ENCODE measurements at places on chromosomes 6 and 20. TPM values are rescaled to one million over a fixed set of nuclear protein-coding genes. Genes with fewer than 3 reads are reported as not detected.

- DNase-seq: no peak
These were observed 129.7 kb upstream of the FAM184A start for GRCh38 chr6:119207971-119208725.

The PCK1 gene
- total RNA-seq: not detected

The LAMA4 gene
- total RNA-seq: 91.2 TPM

- DNase-seq: no peak
These were observed 178.7 kb downstream of the TBXT start for GRCh38 chr6:165988757-165989456.

- DNase-seq: peak; percentile 78
These were observed 410 bp downstream of the SYNE1 start for GRCh38 chr6:152636609-152637295.

GRCh38 chr20:53662595-53662994 lies 69.0 kb upstream of the ZNF217 start:
- DNase-seq: no peak

DNA sequence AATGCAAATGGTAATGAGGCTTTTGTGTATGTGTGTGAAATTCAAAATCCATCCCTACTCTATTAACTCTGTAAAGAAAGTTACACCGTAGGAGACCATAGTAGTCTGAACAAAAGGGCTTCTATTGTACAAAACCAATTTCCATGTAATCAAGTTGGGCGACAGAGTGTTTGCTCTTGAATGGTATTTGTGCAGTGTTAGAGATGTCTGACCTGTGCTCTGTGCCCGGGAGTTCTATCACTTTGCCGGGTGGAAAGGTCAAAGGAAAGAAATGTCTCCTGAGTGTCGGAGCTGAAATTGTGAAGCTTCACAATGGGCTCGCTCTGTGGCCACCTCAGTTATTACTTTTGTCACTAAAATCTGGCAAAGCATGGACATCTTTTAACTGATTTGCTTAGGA lies 312.0 kb downstream of the SAMD5 start:
- no peak for DNase-seq

The WFDC2 gene
- total RNA-seq: 172 TPM

GRCh38 chr6:130535242-130535641 lies 169.4 kb downstream of the TMEM200A start:
- no peak for DNase-seq

- DNase-seq: peak; percentile 61
These were observed 902 bp downstream of the SAMHD1 start for GRCh38 chr20:36950414-36951197.

GRCh38 chr20:44533928-44534327 lies 12.1 kb upstream of the SERINC3 start:
- no peak for DNase-seq

- no peak for DNase-seq
These were observed 61.9 kb upstream of the NRSN1 start for GRCh38 chr6:24064106-24064505.

The OR2J3 gene
- total RNA-seq: not detected

GRCh38 chr6:109360791-109361190 lies 21.5 kb downstream of the CD164 start:
- no peak for DNase-seq

The FOXF2 gene
- 13.2 TPM for total RNA-seq

DNA sequence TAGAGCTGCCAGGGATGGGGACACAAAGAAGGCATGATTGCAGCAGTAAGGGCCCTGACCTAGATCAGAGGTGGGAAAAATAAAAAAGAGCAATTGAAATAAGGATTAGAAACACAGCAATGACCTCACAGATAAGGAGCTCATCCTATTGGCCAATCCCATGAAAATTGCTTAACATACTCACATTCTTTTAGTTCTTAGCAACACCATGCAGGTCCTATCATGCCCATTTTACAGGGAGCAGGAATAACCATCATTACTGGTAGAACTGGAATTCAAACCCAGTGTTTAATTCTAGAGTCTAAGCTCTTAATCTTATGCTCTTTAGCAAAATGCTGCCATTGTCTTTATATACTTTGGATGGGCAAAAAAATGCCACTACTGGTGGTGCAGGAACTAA lies 267.7 kb downstream of the RNF144B start:
- no peak for DNase-seq

DNA sequence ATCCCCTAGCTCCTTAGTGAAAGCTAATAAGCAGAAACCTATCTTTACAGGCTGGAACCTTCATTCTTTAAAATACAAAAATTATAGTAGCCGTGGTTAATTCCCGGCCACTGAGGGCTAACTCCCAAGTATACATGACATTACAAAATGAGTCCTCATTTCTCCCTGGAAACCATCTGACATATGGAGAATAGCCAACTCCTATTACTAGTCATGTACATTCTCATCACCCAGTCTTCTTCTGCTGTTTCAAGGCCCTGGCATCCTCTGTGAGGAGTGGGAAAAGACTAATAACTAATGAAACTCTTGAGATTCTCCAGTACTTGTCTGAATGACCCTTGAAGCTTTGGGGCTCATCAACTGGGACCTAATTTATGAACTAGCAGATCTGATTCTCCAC lies 30.2 kb downstream of the CSNK2A1 start:
- DNase-seq: no peak

The DZANK1 gene
- total RNA-seq: 3.4 TPM

DNA sequence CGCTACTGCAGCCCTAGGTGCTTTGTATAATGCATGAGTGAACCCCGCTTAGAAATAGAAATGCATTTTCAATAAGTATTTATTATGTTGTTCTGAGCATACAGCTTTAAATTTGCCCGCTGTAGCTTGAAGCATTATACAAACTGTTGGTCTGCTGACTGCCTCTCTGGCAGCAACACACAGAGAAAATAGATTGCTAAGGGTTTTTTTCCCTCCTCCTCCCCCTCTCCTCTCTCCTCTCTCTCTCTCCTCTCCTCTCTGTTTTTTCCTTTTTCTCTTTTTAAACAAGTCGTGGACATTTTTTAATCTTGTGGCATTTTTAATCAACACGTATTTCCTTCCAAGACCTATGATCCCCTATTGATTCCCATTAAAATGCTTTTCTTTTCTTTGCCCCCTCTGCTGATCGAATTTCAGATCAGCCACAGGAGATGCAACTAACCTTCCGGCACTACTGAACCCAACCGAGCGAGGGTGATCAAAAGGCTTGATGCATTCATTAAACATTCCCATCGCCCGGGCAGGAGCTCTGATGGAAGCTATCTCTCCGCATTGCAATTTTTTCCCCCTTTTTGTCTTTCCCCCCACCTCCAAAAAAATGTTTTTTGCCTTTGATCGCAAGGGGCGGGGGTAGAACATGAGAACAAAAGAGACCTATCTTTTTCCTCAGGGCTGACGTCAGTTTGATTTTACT lies 90.7 kb upstream of the ARID1B start:
- DNase-seq: peak; percentile 49

- DNase-seq: no peak
These were observed 43.1 kb upstream of the ZNF831 start for GRCh38 chr20:59120491-59120890.

- no peak for DNase-seq
These were observed 21.9 kb upstream of the ZSCAN9 start for GRCh38 chr6:28203201-28203600.

The NFATC2 gene
- total RNA-seq: 6.6 TPM

The HLA-A gene
- 1,064 TPM for total RNA-seq

- no peak for DNase-seq
These were observed 55.5 kb downstream of the PRDM1 start for GRCh38 chr6:106141441-106142237.

DNA sequence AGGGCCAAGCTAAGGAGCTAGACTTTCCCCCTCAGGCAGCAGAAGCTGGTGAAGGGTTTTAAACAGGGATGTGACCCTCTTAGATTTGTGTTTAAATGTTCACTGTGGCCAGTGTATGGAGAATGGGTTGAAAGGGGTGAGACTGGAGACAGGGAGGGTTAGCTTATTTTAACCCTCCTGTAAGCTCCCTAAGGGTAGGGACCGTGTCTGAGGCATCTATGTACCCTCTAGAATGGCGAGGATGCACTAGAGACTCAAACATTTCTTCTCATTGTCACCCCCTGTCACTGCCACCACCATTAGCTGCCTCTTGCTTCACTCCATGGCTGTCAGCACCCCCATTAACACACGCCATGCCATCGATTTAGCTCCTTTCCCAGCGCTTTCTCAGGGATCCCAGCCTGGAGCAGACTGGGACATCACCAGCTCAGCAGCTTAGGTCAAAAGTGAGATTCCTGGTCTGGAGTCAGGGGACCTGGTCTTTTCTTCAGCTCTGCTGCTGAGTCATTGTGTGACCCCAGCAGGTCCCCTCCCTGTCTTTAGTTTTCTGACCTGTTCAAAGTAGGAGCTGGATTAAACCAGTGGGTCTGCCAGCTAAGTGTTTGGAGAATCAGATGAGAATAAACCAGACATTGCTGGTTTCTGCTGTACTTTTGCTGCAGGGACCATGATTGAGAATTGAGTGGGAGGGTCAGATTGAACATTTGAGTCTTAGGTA lies 1.1 kb upstream of the SLC22A7 start:
- no peak for DNase-seq

The NKX2-4 gene
- total RNA-seq: not detected

- DNase-seq: no peak
These were observed 4.3 kb upstream of the MC3R start for GRCh38 chr20:56244259-56244658.

All from lower lobe of right lung (tissue), 2 donors.